Heart left ventricle (tissue), 16 donors: ENCODE measurements at places on chromosomes 12 and 14. TPM values are rescaled to one million over a fixed set of nuclear protein-coding genes. Genes with fewer than 3 reads are reported as not detected.
A peak's percentile ranks its signal among the peaks of the same experiment; 100 is the strongest.

The CD163 gene
- 27.0 TPM for total RNA-seq

- no peak overlapping the region for H3K4me3 ChIP-seq
- peaks cover 9% of the 10 kb centered on the region for H3K4me1 ChIP-seq
- H3K27ac ChIP-seq = no peak overlapping the region
- no peaks in the 10 kb centered on the region for H3K27me3 ChIP-seq
Measured at GRCh38 chr12:64006211-64006825, 161.8 kb downstream of the SRGAP1 start.

The MGAT4C gene
- 6.5 TPM for total RNA-seq

DNA sequence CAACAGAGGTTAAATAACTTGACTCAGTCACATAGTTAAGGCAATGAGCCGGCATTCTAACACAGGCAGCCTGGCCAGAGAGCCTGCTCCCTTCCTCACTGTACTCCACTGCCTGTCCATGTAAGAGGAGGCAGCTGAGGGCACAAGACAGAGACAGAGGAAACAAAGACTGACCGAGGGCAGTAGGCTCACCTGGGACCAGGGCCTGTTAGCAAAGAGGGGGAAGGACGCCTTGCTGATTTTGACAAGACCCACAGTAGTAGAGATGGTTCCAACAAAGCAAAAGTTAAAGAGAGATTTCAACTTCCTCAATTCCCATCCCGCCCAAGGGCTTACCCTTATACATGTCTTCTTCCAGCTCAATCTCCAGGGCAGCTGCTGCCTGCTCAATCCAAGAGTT is 26.5 kb downstream of the OTUB2 start:
- no peaks in the 10 kb centered on the region for H3K27me3 ChIP-seq
- no peak overlapping the region for H3K27ac ChIP-seq
- H3K36me3 ChIP-seq = peaks cover 100% of the 10 kb centered on the region
- H3K4me3 ChIP-seq = no peak overlapping the region
- no peak for DNase-seq
- H3K4me1 ChIP-seq = peaks cover 25% of the 10 kb centered on the region

GRCh38 chr12:79162948-79163347 is 298.4 kb downstream of the SYT1 start:
- H3K27me3 ChIP-seq = no peaks in the 10 kb centered on the region
- H3K27ac ChIP-seq = no peak overlapping the region
- no peak overlapping the region for H3K4me3 ChIP-seq
- DNase-seq = no peak
- H3K4me1 ChIP-seq = no peaks in the 10 kb centered on the region

GRCh38 chr14:59320763-59321625 is 132.5 kb downstream of the DAAM1 start:
- H3K4me3 ChIP-seq = no peak overlapping the region
- H3K27me3 ChIP-seq = no peaks in the 10 kb centered on the region
- H3K4me1 ChIP-seq = peaks cover 33% of the 10 kb centered on the region
- H3K27ac ChIP-seq = peak overlapping the region; percentile 80

DNA sequence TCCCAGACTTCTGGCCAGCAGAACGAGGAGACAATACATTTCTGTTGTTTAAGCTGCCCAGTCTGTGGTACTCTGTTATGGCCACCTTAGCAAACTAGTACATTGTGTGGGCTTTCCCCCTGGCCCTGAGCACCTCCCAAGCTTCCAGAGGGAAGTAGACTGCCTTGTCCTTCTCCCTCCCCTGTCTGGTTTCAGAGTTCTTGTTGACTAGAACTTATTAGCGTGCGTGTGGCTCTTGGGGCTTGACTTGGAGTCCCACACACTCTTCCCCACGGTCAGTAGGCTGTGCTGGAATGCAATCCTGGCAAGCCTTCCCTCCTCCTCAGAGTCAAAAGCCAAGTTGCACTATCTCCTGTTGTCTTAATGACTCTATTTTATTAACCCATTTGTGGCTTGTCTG is 27.7 kb downstream of the FBLN5 start:
- no peaks in the 10 kb centered on the region for H3K4me1 ChIP-seq
- peak; percentile 65 for DNase-seq
- H3K27ac ChIP-seq = peak overlapping the region; percentile 61
- no peak overlapping the region for H3K4me3 ChIP-seq

- no peaks in the 10 kb centered on the region for H3K36me3 ChIP-seq
- no peak overlapping the region for H3K27ac ChIP-seq
- H3K4me3 ChIP-seq = no peak overlapping the region
Measured at GRCh38 chr14:106218174-106218573, 691.8 kb downstream of the TMEM121 start.

DNA sequence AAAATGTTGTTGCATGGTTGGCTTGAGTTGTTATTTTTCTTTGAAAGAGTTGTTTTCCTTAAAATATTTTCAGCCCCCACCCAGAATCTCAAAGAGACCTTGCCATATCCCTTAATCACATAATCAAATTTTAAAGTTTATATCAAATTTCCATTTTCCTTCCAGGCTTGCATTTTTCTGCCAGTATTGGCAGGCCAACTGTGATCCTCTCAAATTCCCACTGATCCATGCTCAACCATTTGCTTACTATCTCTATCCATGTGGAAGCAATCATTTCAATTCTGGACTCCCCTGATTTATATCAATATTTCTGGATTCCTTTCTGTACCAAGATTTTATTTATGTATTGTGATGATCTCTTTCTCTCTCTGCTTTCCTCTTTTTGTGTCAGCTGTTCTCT is 64.2 kb upstream of the PYGL start:
- H3K27ac ChIP-seq = no peak overlapping the region
- H3K36me3 ChIP-seq = no peaks in the 10 kb centered on the region
- H3K4me3 ChIP-seq = no peak overlapping the region
- no peak for DNase-seq
- no peaks in the 10 kb centered on the region for H3K27me3 ChIP-seq

The TMEM233 gene
- total RNA-seq = 0.91 TPM

- H3K36me3 ChIP-seq = no peaks in the 10 kb centered on the region
- H3K27ac ChIP-seq = no peak overlapping the region
- no peak overlapping the region for H3K4me3 ChIP-seq
- H3K27me3 ChIP-seq = no peaks in the 10 kb centered on the region
Measured at GRCh38 chr12:31263661-31264060, 62.3 kb downstream of the SINHCAF start.

GRCh38 chr12:94707892-94708291 is 57.5 kb upstream of the TMCC3 start:
- peaks cover 9% of the 10 kb centered on the region for H3K4me1 ChIP-seq
- H3K27me3 ChIP-seq = no peaks in the 10 kb centered on the region
- DNase-seq = peak; percentile 72
- no peak overlapping the region for H3K27ac ChIP-seq
- no peak overlapping the region for H3K4me3 ChIP-seq

- peaks cover 32% of the 10 kb centered on the region for H3K4me1 ChIP-seq
- peak overlapping the region; percentile 75 for H3K27ac ChIP-seq
- DNase-seq = no peak
Measured at GRCh38 chr12:122024132-122024785, 2.6 kb downstream of the BCL7A start.

DNA sequence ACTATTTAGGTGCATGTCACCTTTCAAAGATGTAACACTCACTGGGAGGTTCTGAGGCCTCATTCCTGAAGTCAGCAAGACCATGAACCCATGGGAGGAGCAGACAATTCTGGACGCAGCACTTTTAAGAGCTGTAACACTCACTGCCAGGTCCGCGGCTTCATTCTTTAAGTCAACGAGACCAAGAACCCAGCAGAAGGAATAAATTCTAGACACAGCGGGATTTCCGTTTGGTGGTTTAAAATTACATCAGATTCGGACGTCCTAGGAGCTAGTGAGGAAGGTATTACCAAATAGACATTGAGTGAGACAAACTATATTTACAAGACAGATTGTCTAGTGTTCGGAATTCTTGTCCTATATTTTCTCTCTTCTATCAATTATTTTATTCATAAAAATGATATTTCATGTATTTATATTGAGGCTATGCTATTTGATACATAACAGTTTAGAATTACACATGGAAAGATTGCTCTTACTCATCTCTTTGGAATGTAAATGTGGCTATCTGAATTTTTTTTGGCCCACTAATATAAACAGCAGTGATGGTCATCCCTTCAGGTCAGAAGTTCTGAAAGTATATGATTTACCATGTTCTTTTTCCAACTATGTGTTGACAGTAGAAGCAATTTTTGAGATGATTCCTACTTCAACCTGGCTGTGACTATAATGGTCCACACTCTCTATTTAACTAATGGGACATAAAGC is 1973.0 kb upstream of the FLRT2 start:
- no peak overlapping the region for H3K27ac ChIP-seq
- H3K27me3 ChIP-seq = no peaks in the 10 kb centered on the region
- no peak for DNase-seq
- H3K4me3 ChIP-seq = no peak overlapping the region
- no peaks in the 10 kb centered on the region for H3K4me1 ChIP-seq
- H3K36me3 ChIP-seq = no peaks in the 10 kb centered on the region
